T-helper 1 cell (primary cell): ENCODE measurements at places on chromosomes 4 and X.

GRCh38 chr4:36961420-36961819 lies 283.1 kb upstream of the NWD2 start:
- DNase-seq = no peak

DNA sequence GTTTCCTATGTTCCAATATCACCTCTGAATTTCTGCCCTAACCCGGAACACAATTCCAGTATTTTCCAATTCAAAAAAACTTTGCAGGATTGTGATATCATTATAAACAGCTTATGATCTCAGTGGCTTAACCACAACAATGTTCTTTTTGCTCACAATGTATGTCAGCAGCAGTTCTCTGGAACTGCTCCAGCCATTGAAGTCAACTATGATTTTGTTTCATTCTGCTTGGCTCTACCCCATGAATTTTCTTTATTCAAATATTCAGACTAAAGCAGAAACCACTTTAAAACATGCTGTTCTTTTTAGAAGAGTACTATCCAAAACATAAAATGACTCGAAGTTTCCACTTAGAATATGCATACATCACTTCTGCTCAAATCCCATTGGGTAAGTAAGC lies 1611.1 kb downstream of the ARAP2 start:
- DNase-seq = no peak

- DNase-seq = no peak
Observed at GRCh38 chr4:41913509-41913908, 21.7 kb upstream of the TMEM33 start.

DNA sequence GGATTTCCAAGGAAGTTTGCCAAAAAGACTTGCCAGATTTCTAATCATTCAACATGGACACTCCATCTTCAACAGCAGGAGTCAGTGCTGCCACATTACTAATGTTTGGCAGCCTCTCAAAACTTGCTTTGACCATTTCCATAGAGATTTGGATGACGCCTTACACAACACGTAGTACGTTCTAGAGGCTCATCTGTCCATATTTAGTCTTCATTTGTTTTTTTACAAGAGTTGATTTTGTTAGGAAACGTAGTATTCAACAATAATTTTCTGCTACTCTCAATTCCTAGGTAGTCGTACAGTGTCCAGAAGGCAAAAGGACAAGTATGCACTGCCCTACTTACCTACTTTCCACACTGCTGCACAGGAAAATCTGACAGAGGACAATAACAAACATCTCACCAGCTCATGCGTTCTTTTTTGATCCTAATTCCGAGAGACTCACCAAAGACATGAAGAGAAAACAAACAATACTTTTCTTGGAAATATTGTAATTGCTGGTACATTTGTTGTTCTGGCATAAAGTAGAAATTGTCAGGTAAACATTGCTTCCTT lies 117.3 kb downstream of the SNCA start:
- no peak for DNase-seq

- DNase-seq = no peak
Observed at GRCh38 chrX:96564595-96564994, 120.0 kb upstream of the DIAPH2 start.

DNA sequence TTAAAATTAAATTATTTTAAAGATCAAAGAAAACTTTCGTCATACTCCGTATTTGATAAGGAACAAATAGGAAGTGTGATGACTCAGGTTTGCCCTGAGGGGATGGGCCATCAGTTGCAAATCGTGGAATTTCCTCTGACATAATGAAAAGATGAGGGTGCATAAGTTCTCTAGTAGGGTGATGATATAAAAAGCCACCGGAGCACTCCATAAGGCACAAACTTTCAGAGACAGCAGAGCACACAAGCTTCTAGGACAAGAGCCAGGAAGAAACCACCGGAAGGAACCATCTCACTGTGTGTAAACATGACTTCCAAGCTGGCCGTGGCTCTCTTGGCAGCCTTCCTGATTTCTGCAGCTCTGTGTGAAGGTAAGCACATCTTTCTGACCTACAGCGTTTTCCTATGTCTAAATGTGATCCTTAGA lies at the start of gene CXCL8:
Gene CXCL8 (plus strand): TSS at position 217 of the 426 bp plus-strand sequence. CDS start 90 bp downstream, at position 307.
- no peak for DNase-seq

- no peak for DNase-seq
Observed at GRCh38 chr4:169956091-169956843, 69.9 kb downstream of the MFAP3L start.

GRCh38 chr4:158816955-158817354 lies 48.1 kb downstream of the FNIP2 start:
- no peak for DNase-seq

DNA sequence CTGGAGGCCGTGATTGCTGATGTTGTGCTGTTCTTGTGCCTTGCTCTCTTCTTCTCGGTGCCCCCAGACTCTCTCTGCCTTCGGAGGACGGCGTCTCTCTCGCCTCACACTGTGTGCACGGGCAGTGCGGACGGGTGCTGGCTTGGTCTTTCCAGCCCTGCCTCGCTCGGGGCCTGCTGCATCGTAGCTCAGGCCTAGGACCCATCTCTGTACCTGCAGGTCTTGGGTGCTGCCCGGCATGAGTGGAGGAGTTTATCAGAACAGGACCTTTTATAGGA lies 18.2 kb downstream of the RGS12 start:
- no peak for DNase-seq

DNA sequence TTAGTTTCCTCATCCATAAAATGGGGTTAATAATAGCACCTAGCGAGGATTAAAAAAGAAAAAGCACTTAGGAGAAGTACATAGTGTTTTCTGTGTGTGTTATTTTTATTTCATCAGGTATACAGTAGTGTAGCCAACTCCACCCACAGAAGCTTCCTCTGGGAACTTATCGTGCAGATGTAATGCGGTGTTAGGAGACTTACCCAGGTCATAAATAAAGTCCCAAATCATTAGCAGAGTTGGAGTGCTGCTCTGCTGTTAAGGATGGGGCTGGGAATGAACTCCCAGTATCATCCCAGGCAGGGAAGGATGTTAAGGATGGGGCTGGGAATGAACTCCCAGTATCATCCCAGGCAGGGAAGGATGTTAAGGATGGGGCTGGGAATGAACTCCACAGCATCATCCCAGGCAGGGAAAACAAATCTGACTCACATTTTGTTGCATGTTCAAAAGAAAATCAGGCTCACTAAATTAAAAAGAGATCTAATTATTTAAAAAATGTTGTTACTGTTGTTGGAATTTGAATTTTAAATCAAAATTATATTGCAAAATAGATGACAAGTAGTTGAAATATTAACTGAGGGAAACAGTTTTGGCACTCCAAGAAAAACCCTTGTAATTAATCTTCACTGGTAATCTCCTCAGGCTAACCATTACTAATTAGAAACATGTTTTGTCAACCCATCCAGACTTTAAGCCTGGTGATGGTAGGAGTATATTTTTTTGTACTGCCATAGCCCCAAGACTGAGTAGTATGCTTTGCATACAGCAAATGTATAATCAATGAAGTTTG lies 10.2 kb upstream of the SFRP2 start:
- no peak for DNase-seq

DNA sequence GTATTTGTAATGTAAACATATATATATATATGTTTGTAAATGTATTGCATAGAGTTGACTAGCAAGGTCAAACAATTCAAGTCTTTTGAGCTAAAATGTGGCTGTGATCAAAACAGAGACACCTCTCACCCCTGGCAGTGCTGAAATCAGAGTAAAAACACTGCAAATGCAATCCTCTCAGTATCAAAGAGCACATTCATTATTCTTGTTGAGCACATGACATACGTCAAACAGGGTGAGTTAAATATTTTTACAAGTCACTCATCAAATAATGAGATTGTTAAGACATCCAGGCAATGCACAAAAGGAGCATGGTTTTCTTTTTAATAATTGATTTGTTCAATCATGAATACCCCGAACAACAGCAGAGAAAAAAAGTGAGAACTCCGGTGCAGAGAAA lies 114.1 kb upstream of the KCNIP4 start:
- no peak for DNase-seq

- no peak for DNase-seq
Observed at GRCh38 chr4:79852305-79852730, 220.7 kb downstream of the ANTXR2 start.

GRCh38 chrX:153297376-153297775 lies 24.2 kb downstream of the PNMA6F start:
- DNase-seq = no peak

DNA sequence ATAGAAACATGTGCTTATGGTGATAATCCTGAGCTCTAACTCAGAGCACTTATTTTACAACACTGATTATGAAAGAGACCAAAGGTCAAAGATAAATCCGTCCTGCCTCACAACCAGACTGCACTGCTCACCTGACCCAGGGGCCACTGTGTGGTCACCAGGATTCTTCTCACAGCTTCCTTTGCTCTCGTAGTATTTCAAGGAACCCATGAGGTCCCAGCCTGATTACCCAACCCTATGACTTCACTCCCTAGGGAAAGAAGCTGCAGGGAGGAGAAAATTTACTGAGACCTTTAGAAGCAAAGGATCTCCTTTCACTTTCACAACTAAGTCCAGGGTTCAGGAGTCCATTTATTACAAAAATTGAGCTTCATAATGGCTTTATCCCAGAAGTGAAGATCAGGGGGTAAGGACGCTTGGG lies 9.6 kb downstream of the SLC25A5 start:
- DNase-seq = no peak

DNA sequence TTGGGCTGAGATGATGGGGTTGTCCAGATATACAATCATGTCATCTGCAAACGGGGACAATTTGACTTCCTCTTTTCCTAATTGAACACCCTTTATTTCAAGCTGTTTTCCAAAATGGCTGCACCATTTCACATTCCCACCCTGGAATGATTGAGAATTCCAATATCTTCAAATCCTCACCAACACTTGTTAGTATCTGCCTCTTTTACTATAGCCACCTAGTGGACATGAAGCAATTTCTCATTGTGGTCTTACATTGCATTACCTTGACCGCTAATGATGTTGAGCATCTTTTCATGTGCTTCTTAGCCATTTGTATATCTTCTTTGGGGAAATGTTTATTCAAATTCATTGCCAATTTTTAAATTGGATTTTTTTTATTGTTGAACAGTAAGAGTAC lies 364.8 kb downstream of the SMARCA1 start:
- no peak for DNase-seq

GRCh38 chrX:71053217-71053621 lies 14.9 kb downstream of the SNX12 start:
- DNase-seq = peak; percentile 56
